ENCODE measurements at places on chromosomes 3 and 15.

GRCh38 chr3:25863416-25863959 is 73.6 kb downstream of the OXSM start:
- DNase-seq: no peak

GRCh38 chr15:86060674-86061073 is 19.0 kb upstream of the AGBL1 start:
- DNase-seq: no peak

- no peak for DNase-seq
Observed at GRCh38 chr15:85667491-85668424, 127.0 kb downstream of the KLHL25 start.

GRCh38 chr3:172680684-172681083 is 30.2 kb downstream of the NCEH1 start:
- no peak for DNase-seq

GRCh38 chr15:56035166-56035565 is 41.8 kb upstream of the NEDD4 start:
- no peak for DNase-seq

- DNase-seq: no peak
Observed at GRCh38 chr3:181860235-181860634, 148.5 kb downstream of the SOX2 start.

GRCh38 chr15:47349179-47349578 is 368.1 kb upstream of the SEMA6D start:
- DNase-seq: no peak

- DNase-seq: no peak
Observed at GRCh38 chr15:36415643-36416042, 163.8 kb upstream of the CDIN1 start.

DNA sequence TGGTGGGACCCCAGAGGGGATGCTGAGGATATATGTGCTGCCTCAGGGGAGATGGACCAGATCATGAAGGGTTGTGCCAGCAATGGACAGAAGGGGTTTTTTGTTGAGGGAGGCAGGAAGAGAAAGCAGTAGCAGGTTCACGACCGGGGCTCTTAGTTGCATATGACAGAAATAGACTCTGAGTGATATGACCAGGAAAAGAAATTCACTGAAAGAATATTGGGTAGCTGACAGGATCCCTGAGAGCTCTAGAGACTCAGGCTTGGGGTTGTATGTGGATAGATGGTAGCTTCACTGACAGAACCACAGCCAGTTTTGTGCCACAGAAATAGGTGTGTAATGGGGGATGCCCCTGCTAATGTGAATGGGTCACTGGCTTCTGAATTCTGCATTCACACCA is 241.6 kb downstream of the ZNF621 start:
- DNase-seq: no peak

DNA sequence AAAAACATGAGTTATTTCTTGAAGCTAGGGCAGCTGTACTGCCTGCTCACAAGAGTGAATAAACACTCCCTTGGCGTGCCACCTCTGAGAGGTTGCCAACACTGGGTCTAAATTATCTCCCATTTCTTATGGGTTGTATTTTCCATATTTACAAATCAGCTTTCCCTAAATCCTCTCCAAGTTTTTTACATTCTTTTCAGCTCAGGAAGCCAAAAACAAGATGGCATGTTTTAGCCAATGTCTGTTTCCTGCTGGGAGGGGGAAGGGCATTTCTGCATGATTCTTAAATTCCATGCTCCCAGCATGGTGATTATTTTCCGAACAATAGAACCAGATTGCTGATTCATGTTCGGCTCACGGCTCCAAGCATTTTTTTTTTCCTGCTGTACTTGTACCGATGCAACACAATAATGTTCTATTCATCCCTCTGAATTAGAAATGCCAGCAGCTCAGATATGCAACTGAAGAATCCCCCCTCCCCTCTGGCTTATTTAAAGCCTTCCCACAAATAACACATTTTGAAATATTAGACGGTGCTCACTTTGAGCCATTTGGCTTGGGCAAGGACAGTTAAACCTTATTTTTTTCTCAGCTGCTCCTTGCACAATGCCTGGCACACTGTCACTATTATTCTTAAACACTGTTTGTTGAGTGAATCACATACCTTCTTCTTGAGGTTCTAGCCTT is 252.5 kb downstream of the THRB start:
- no peak for DNase-seq

DNA sequence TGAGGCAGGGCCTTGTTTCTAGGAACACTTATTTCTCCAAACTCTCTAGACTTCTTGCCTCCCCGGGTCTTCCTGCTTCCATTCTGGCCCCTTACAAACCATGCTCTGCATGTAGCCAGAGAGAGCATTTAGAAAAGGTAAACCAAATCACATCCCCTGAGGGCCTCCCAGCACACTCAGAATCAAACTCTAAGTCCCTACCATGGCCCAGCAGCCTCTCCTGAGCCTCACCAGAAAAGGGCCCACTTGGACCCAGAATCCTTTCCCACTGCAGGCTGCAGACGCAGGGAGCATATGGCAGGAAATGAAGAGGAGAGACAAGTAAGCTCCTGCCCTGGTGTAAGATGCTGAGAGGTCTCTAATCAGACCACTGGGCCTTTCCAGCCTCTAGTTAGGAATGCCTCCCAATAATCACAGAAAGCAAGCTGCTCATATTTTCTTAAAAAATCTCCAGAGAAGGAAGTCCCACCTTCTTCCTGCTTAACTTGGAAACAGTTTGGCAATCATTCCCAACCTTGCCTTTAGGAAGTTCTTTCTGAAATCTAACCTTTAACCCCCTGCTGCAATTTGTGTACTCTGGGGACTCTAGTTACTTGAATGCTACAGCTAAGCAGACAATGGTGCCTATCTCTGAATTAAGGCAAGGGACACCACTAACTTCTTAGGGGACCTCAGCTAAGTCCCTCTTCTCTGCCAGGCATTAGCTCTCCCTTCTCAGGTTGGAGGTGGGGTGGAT is 4.2 kb downstream of the AMOTL2 start:
- no peak for DNase-seq

DNA sequence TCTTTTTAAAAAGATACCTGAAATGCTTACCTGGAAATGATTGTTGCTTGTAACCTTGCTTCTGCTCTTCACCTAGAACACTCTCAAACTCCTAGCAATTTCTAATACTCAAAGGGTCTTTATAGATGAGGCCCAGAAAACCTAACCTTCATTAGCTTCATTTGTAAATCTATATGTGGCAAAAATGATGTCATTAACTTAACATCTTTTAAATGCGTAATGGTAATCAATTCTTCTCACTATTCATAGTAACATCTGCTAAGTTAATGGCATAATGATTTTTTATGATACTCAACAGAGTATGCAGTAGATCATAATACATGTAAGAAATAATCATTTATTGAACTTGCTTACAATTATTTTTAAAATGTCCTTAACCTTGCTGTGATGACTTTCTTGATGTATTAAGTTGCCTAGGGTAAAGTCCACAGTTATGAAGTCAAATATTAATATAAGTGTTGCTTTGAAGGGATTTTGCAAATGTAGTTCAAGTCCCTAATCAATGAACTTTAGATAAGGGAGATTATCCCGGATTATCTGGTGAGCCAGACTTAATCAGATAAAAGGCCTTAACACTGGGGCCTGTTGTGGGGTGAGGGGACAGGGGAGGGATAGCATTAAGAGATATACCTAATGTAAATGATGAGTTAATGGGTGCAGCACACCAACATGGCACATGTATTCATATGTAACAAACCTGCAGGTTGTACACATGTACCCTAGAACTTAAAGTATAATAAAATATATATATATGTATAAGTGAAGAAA is 10.1 kb upstream of the SERPINI2 start:
- DNase-seq: no peak

DNA sequence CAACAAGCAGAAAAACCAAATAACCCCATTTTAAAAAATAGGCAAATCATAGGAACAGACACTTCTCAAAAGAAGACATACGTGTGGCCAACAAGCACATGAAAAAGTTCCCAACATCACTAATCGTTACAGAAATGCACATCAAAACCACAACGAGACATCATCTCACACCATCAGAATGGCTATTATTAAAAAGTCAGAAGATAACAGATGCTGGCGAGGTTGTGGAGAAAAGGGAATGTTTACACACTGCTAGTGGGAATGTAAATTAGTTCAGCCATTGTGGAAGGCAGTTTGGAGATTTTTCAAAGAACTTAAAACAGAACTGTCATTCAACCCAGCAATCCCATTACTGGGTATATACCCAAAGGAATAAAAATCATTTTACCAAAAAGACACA is 60.7 kb downstream of the ABI3BP start:
- DNase-seq: no peak

DNA sequence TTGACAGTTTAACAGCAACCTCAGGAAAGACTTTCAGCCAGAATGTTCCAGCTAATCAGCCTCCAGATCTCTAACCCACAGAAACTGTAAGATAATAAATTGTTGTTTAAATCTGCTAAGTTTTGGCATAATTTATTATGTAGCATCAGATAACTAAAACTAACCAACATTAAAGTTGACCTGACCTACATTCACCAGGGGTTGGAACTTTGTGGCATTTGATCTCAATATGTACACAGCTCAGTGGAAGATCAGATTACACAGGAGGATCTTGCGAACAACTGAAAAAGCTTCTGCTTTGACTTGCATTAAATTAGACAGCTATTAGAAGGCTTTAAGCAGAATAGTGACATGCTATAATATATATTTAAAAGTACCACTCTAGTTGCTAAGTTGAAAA is 91.4 kb upstream of the POU1F1 start:
- no peak for DNase-seq

- DNase-seq: no peak
Observed at GRCh38 chr3:13281507-13282357, 138.4 kb downstream of the NUP210 start.

DNA sequence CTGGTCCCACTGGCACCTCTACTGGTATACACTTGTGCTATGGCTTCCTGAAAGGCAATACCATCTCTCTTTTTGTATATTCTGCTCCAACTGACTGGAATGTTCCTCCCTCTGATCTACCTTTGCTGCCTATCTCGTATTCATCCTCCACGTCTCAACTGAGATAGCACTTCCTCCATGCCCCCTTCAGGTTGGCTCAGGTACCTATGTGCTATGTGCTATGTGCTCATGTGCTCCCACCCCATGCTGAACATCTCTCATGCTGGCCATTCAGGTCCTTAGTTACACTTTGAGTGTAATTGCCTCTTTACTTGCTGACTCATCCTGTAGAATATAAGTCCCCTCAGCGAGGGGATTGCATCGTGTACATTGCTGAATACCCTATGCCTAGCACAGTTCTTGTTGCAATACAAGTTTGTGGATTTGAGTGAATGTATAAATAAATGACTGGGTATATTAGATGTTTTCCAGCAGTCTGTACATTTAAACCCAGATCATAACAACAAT is 156.9 kb downstream of the SOX2 start:
- DNase-seq: no peak

GRCh38 chr3:194312743-194313281 is 38.3 kb downstream of the CPN2 start:
- DNase-seq: no peak

GRCh38 chr15:52078876-52079700 is 33.5 kb downstream of the BCL2L10 start:
- no peak for DNase-seq

DNA sequence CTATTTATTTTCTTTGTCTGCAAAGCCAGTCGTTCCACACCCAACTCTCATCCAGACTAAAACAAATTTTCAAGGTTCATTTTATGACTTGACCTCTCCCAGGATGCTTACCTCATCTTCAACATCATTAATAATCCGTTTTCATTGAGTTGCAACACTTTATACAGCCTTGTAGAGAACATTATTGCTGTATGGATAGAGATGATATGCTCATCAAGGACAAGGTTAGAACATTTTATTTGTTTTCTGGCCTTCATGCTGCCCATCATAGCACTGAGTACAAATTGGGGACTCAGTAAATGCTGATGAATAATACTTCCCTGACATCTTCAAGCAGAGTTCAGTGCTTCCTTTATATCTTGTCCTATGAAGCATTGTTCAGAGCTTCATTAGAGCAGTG is 120.2 kb downstream of the OXSM start:
- no peak for DNase-seq

GRCh38 chr15:65032801-65033537 is 3.5 kb upstream of the MTFMT start:
- peak; percentile 82 for DNase-seq

- no peak for DNase-seq
Observed at GRCh38 chr3:69926385-69926784, 73.1 kb upstream of the SAMMSON start.

- DNase-seq: no peak
Observed at GRCh38 chr3:72903004-72903403, 15.2 kb downstream of the GXYLT2 start.

GRCh38 chr15:73139041-73139743 is 86.9 kb downstream of the NEO1 start:
- DNase-seq: no peak

- DNase-seq: no peak
Observed at GRCh38 chr15:31768055-31768454, 262.3 kb upstream of the CHRNA7 start.

- DNase-seq: no peak
Observed at GRCh38 chr15:101614761-101615160, 37.4 kb downstream of the TM2D3 start.

DNA sequence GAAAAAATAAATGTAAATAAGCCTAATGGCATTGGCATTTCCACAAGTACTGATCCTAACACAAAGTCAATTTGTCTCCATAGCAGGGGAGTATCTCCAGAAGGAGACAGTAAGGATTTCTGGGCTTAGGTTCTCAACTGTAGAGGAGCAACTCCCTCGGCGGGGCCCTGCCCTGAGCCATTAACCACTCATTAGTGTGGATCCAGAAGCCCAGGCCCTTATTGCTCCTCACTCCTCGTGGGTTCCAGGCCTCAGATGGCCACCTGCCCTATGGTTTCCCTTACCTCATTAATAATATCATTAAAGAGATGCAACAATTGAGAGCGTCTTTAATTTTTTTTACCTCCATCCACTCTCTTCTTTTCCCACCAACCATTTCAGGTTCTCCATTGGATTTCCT is 85.3 kb upstream of the CLDN18 start:
- DNase-seq: no peak

DNA sequence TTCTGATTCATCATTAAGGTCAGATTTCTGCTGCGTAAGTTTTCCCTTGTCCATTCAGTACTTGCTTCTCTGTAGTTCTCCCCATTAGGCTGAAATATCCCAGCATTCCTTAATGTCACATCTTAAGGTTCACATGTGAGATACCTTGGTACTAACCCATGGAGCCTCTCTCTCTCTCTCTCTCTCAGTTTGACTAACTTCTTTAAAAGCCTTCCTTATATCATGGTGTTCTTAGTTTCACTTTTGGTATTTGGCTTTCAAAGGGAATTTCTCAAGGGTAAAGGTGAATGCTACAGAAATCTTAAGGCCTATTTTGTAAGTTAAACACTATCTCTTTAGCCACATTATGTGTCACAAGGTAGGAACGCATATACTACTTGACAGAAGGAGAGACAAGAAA is 427.3 kb upstream of the ZNF717 start:
- no peak for DNase-seq

- DNase-seq: no peak
Observed at GRCh38 chr15:63219196-63219710, 29.8 kb downstream of the RAB8B start.

- DNase-seq: no peak
Observed at GRCh38 chr3:117131259-117131658, 421.7 kb downstream of the TUSC7 start.

GRCh38 chr3:123158899-123159390 is 42.8 kb upstream of the SEC22A start:
- no peak for DNase-seq

- no peak for DNase-seq
Observed at GRCh38 chr3:117868766-117869165, 1159.2 kb downstream of the TUSC7 start.

GRCh38 chr15:45442507-45443135 is 64.3 kb upstream of the GATM start:
- peak; percentile 33 for DNase-seq

All from coronary artery (tissue), 2 donors.